ENCODE measurements at places on chromosomes 16 and 17.

- no peak for DNase-seq
These were observed 6.6 kb downstream of the ABI3 start for GRCh38 chr17:49216953-49217650.

DNA sequence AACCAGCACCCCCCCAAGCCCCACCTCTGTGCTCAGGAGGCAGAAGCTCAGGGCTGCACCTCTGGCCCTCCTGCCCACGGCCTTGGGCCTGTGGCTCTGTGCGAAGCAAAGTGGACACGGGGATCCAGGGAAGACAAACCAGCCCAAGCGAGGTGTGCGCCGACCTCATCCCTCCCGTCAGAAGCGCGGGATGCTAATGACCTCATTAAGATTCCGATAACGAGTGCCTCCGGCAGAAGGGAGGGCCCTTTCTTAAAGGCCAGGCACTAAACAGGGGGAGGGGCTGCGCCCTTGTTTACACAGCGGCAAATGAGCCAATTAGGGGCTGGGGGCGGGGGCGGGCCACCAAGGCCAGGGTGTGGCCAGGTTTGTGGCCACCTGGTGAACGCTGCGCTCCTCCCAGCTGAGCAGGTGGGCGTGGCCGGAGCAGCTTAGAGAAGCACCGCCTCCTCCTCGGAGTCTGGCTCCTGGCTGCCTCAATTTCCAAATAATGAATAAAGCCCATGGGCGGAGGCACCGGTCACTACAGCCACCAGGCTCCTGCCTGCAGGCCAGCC is 3.2 kb downstream of the CBX4 start:
- no peak for DNase-seq

- DNase-seq, result no peak
These were observed 93.6 kb upstream of the GPR139 start for GRCh38 chr16:20167323-20167722.

- DNase-seq, result no peak
These were observed 112.4 kb downstream of the SMG6 start for GRCh38 chr17:2191227-2191626.

DNA sequence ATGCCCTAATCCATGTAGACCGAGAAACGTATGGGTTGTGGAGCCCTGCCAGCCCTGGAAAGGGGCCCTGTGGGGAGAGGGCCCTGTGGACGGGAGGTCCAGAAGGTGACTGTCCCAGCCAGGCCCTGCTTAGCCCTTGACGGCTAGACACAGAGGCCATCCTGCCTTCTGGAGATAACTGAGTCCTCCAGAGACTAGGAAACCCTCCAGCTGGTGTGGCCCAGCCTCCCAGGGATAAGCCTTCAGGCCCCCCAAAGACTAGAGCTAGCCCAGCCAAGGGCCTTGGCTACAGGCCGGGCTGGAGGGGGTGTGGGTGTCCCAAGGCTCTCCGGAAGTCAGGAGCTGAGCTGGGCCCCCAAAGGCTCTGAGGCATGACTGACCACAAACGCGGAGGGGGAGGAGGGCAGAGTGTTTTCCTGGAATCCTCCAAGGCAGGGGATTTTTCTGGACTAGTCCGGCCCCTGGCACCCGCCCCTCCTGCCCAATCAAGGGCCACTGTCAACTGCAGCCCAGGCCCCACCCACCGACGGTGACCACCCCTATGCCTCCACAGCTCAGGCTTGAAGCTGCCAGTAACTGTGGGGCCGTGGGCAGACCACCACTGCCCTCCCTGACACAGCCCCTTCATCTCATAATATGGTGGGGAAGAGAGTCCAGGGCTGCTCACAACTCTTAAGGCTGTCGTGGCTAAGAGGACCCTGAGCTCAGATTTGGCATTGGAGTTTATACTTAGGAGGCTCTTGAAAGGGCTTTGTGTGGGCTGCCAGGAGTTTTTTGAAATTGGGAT is 885 bp upstream of the VASN start:
- DNase-seq, result no peak

- DNase-seq, result no peak
These were observed 25.9 kb upstream of the SMURF2 start for GRCh38 chr17:64687961-64688360.

GRCh38 chr16:4679850-4680636 is 13.3 kb upstream of the NUDT16L1 start:
- no peak for DNase-seq

DNA sequence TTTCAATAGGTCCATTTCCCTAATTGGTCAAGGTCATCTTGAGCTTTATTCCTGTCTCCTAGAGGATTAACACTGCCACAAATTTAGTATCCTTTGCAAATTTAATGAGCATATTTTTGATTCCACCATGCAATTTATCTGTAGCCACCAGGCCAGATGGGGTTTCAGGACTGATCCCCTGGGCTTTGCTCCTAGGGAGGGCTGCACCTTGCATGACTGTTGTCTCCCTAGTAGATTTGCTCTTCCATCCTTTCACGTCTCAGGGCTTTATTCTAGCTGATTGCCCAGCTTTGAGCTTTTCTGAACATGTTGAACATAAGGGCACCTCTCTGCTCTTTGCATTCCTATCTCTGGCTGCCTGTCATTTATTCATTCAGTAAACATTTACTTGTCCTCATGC is 7.7 kb upstream of the KCNH6 start:
- DNase-seq, result no peak

DNA sequence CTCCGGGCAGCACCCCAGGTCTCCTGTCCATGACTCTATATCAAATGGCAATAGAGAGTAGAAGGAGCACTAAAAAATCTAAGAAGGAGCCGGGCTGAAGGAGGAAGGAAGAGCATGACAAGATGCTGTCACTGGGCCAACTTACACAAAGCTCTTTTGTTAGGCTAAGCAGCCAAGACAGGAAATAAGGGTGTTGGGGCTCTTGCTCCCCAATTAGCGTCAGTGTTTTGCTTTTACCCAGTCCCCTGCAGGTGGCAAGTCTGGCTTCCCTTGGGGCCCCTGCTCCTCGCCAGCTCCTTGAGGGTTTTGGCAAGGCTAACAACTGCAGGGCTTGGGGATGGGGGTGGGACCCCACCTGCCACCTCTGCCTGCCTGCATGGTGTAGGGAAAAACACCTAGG is 120.5 kb downstream of the CCT6B start:
- peak; percentile 12 for DNase-seq
